ENCODE measurements at places on chromosomes 1 and 21. TPM values are rescaled to one million over a fixed set of nuclear protein-coding genes. Genes with fewer than 3 reads are reported as not detected.

Gene TFF2
- total RNA-seq, result not detected

Gene NHLH1
- total RNA-seq, result 0.45 TPM

Gene UBASH3A
- 48.7 TPM for total RNA-seq

DNA sequence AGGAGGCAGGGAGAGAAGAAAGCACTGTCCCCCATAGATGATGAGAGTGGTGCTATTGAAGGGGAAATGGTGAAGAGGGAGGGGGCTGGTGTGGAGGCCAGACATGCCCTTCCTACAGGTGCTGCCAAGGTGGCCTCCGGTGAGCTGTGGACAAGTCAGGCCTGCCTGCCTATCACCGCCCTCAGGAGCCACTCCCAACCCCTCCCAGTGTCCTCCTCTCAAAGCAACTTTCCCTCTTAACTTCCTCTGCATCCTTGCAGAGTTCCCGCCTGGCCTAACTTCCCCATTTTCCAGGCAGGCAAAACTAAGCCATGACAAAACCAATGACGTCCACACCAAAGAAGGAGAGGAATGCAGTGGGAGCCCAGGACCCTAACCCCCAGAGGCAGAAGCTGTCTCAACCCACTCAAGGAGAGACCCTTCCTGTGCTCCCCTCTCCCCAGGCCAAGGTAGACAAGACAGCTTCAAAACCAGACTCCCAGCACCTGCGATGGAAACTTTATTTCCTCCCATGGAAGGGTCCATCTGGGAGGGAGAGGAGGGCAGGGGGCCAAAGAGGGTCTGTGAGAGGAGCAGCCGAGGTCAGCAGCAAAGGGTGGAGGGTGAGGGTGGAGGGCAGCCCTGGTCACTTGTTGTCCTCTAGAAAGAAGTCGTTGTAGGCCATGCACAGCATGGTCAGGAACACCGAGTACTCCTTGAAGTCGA, 1.0 kb upstream of the S100A6 start:
- no peak for DNase-seq

DNA sequence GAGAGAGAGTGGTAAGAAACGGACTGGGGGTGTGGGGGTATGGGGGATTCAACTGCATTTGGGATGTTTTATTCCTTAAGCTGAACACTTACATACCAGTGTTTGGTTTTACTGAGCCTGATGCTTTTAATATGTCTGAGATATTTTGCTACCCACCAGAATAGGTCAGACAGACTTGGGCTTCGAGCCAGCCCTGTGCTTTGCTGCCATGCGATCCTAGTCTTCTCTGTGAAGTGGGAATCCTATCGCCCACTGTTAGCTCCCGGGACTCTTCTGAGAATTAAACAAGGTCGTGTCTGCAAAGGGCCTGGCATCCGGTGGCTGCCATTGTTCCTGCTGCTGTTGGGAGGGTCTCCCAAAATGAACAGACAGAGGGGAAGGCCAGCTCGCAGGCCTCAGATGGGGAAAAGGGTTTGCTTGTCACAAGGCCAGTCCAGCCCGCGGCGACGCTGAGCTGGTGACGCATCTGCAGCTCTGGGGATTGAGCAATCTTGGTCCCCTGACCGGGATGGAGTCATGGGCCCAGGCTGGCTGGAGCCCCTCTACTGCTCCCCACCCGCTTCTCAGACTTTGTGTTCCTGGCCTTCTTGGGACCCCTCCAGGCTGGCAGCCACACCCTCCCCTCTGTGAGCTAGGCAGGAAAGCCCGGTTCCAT, 26.9 kb upstream of the ECE1 start:
- no peak for DNase-seq

Gene LEFTY2
- not detected for total RNA-seq

DNA sequence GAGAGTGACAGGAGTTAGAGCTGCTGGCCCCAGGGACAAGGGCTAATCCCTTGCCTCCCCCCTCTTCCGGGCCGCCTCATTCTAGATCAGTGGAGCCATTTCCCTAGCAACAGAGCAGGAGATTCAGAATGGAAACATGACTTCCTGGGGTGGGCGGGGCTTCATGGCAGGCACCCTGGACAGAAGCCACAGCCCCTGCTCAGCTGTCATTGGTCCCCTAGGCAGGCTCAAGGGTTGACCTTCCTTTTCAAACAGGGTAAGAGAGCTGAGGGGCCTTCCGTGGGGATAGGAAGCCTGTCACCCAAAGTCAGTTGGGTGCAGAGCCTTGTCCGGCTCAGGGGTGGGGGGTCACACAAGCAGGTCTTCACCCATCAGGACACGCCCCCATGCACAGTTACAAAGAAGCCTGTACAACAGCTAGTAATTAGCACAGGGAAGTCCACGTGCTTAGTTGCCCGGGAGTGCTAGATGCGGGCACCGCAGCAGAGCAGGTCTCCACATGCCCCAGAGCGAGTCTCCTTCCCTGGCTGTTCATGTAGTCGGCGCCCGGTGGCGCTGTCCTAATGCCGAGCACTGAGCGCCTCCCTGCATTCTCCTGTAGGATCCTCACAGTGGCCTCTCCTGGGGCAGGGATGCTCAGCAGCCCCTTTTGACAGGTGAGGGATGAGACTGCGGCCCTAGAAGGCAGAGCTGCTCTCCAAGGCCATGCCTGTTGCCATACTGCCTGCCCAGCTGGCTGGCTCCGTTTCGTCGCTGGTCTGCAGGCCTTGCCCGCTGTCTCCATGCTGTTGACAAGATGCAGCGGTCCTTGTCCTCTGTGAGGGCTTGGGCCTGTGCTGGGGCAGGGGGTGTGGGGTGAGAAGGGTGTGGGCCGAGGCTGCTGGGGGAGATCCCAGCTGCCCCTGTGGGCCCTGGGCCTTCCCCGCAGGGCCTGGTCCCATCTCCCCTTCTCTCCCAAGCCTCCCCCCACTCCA, 5.1 kb downstream of the TMEM201 start:
- peak; percentile 76 for DNase-seq

- no peak for DNase-seq
Observed at GRCh38 chr1:197733324-197733723, 42.0 kb downstream of the DENND1B start.

DNA sequence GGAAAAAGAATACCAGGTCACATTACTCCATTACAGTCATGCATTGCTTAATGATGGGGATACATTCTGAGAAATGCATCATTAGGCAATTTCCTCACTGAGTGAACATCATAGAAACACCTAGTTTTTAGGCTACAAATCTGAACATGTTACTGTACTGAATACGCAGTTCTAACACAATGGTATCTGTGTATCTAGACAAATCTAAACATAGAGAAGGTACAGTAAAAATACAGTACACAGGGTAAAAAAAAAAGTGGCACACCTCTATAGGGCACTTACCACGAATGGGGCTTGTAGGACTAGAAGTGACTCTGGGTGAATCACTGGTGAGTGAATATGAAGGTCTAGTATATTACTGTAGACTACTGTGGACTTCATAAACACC, 115.7 kb downstream of the AKT3 start:
- no peak for DNase-seq

DNA sequence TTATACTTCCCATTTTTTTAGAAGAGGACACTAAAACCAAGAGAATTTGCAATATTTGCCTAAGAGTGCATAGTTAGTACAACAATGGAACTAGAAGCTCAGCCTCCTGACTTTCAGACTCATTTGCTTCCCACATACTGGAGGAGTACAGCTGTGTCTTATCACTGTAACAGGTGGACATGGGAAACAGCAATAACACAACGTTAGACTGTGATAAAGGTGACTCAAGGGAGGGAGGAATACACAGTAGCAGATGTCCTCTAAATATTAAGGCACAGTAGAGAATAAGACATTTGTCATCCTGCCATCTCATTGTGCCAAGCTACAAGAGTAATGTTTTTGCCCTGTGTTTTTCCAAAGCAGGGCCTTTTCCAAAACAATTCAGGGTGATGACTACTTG, 55.4 kb upstream of the JAK1 start:
- DNase-seq, result no peak

Gene TMEM82
- not detected for total RNA-seq

DNA sequence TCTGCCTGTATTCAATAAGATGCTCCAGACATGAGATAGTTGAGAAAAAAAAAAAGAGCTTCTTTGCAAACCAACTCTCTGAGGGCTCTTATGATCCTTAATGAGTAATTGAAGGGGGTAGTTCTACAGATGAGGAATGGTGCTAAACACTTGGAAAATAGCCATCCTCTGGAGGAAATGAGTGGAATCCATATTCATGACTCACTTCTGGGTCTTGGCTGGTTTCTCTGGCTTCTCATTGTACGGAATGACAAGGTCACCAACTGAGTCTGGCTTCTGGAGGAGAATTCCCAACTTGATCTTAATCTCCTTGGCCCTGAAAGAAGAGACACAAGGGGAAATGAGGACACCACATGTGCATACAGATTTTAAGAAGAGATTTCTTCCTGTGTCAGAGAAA, 34.7 kb downstream of the RGS5 start:
- no peak for DNase-seq

DNA sequence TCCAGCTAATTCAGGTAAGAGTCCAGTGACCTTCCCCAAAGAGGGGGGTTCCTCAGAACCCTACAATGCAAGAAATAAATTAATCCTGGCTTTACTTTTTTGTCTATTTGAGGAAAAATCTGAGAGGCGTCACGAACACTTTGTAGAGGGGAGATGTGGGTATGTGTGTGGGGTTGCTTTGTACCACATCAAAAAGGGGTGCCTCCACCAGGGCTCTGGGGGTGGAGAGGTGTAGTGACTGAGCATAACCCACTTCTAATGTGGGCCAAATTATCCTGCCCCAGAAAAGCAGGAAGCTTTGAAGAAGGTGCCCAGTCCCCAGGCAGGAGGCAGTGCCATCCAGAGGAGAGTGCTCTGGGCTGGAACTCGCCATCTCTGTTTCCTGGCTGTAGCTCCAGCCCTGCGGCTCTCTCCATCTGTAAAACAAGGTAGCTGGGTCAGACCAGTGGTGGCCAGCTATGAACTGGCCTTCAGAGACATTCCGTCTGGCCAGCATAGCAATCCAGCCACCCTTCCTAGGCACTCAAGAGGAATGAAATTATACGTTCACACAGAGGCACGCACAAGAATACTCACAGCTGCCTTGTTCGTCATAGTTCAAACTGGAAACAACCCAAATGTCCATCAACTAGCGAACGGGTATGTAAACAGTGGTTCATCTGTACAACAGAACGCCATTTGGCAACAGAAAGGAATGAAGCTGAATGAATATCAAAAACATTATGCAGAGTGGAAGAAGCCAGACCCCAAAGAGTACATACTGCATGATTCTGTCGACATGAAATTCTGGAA, 45.4 kb upstream of the TNFRSF1B start:
- DNase-seq, result peak; percentile 27

Gene TM2D1
- 25.2 TPM for total RNA-seq

DNA sequence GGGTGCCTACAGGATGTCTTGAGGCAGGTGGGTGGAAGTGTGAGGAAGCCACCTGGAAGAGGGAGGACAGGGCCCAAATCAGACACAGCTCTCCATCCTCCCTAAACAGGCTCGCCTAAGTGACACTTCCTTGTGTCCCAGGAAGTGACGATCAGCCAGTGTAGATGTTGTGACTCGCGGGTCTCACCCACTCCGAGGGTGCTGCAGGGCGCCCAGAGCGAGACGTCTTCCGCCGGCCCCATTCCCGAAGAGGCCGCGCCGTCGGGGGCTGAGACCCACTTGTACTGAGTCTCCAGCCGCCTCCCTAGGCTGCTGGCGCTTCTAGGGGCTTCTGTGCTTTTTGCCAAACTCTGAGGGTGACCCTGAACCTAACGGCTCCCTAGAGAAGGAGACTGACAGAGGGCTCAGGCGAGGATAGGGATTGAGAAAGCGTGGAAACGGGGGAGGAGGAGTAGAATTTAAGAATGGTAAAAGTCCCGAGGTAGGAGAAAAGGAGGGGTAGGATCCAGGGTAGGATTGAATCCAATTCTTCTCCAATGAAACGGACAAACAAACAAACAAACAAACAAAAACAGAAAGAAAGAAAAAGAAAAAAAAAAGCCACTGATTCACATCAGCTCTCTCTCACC, 543 bp upstream of the MARK1 start:
- DNase-seq, result no peak

Measured in activated CD8-positive, alpha-beta T cell treated with anti-CD3 and anti-CD28 coated beads for 36 hours (primary cell).